ENCODE measurements at places on chromosomes 1 and 21.
A peak's percentile ranks its signal among the peaks of the same experiment; 100 is the strongest.

GRCh38 chr1:30923597-30923996 lies 15.0 kb upstream of the SDC3 start:
- no peak for DNase-seq

DNA sequence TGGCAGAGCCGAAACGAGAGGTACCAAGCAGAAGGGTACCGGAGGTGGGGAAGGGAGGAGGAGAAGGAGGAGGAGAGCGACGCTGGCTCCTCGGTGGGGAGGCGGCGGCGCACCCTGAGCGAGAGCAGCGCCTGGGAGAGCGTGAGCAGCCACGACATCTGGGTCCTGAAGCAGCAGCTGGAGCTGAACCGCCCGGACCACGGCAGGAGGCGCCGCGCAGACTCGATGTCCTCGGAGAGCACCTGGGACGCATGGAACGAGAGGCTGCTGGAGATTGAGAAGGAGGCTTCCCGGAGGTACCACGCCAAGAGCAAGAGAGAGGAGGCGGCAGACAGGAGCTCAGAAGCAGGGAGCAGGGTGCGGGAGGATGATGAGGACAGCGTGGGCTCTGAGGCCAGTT lies 32.4 kb downstream of the STYXL2 start:
- no peak for DNase-seq

GRCh38 chr1:212944229-212944901 lies 6.0 kb upstream of the VASH2 start:
- DNase-seq, result no peak

- no peak for DNase-seq
Measured at GRCh38 chr1:86779308-86780191, 75.2 kb downstream of the SH3GLB1 start.

DNA sequence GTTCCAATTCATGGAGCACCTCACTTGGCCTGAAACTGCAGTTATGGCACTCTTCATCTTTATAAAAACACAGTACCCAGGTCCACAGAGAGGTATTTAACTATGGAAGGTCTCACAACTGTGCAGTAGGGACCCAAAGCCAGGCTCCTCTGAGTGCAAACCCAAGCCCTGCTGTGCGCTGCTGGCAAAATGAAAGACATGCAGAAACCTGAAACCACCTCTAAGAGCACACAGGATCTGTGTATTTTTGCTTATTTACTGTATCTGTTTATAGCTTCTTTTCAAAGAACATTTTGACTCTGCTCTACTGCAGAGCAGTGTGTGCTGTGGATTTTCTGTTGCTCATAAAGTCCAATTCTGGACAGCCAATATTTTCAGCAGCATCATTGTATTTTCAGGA lies 166.6 kb downstream of the DSCAM start:
- DNase-seq, result no peak

GRCh38 chr1:245520611-245521010 lies 365.8 kb downstream of the KIF26B start:
- DNase-seq, result no peak

GRCh38 chr1:213397638-213398037 lies 346.6 kb downstream of the RPS6KC1 start:
- DNase-seq, result no peak

DNA sequence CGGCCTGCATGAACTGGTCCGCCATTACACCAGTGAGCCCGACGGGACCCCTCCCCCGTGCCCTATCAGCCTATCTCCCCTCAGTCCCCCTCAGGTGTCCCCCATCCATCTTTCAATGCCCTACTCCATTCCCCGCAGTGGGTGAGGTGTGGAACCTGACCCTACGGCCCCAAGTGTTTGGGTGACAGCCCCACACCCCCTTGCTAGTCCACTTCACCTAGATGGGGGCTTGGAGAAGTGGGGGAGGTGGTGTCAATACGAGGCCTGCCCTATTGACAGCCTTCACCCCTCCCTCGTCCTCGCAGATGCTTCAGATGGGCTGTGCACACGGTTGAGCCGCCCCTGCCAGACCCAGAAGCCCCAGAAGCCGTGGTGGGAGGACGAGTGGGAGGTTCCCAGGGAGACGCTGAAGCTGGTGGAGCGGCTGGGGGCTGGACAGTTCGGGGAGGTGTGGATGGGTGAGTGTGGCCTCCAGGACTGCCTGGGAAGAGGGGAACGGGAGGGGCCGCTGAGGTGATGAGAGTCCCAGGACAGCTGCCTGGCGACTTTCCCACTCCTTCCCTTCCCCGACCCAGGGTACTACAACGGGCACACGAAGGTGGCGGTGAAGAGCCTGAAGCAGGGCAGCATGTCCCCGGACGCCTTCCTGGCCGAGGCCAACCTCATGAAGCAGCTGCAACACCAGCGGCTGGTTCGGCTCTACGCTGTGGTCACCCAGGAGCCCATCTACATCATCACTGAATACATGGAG lies 15.7 kb upstream of the HDAC1 start:
- no peak for DNase-seq

DNA sequence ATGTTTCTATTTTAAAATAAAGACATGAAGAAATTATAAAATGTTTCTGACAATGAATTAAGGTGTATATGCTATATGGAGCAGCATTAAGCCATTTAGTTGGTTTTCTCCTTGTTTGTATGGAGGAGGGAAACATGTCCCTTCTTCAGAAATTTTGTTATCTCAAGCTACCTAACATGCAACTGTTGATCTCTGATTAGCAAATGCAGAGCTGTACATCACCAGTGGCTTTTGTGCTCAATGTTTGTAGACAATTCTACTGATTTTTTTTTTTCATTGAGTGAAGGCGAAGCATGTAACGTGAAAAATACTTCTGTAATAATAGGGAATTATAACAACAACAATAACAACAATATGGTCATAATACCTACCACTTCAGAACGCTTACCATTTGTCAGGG lies 463.7 kb downstream of the PLPP3 start:
- no peak for DNase-seq

- peak; percentile 86 for DNase-seq
Measured at GRCh38 chr1:35192056-35192852, 691 bp downstream of the SFPQ start.

GRCh38 chr1:180905927-180906326 lies 6.8 kb upstream of the KIAA1614 start:
- DNase-seq, result no peak

GRCh38 chr1:38102636-38103035 lies 56.0 kb upstream of the POU3F1 start:
- no peak for DNase-seq

DNA sequence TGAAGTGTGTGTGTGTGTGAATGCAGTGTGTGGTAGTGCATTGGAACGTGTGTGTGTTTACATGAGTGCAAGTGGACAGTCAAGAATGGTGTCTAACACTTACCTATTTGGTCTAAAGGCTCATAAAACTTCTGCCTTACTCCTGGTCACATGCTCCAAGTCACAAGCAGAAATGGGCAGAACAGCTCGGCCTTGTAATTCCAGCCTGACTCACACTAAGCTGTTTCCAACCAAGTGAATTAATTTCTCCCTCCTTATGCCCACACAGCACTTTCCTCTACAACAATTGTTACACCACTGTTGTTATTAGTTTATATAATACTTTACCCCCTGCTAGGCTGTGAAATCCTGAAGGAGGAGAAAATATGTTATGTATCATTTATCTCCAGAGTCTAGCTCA lies 43.8 kb downstream of the DDR2 start:
- no peak for DNase-seq
